ENCODE measurements at places on chromosomes 16 and 17. TPM values are rescaled to one million over a fixed set of nuclear protein-coding genes. Genes with fewer than 3 reads are reported as not detected.

The ZP2 gene
- total RNA-seq = not detected

The SDK2 gene
- total RNA-seq = 4.0 TPM

The KRTAP9-7 gene
- total RNA-seq = not detected

The KRTAP2-1 gene
- not detected for total RNA-seq

The CD19 gene
- not detected for total RNA-seq

The ADORA2B gene
- total RNA-seq = 0.70 TPM

The CA7 gene
- total RNA-seq = not detected

The NLGN2 gene
- 9.3 TPM for total RNA-seq

The CRYBA1 gene
- total RNA-seq = not detected

The SECTM1 gene
- 3.5 TPM for total RNA-seq

The TEX19 gene
- not detected for total RNA-seq

The ZNF689 gene
- total RNA-seq = 7.0 TPM
